SHP77 (cell line): ENCODE measurements at places on chromosomes 11 and 22.

- DNase-seq, result no peak
Measured at GRCh38 chr11:120899720-120900119, 124.2 kb upstream of the TBCEL start.

DNA sequence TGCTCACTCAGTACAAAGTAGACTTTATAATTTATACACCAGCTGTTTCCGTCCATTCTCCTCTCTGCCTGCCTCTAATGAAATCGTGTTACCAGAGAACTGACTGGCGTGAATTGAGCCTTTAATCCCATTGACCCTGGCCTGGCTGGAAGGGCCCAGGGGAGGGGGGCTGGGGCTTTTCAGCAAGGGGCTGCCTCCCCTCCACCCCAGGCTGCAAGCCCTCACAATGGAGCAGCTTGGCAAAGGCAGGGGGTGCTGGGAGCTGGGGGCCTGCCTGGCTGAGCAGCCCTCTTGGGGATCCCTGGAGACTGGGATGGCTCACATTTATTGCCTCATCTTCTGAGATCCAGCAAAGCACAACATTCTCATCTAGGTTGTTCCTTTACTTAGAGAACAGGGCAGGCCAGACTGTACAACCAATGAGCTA lies 25.8 kb upstream of the LMO1 start:
- DNase-seq, result no peak

- peak; percentile 66 for DNase-seq
Measured at GRCh38 chr22:50261615-50262459, at the start of gene MAPK12. TSS of gene MAPK12 (minus strand) at chr22:50261683. CDS start at chr22:50261509, 174 bp downstream.

DNA sequence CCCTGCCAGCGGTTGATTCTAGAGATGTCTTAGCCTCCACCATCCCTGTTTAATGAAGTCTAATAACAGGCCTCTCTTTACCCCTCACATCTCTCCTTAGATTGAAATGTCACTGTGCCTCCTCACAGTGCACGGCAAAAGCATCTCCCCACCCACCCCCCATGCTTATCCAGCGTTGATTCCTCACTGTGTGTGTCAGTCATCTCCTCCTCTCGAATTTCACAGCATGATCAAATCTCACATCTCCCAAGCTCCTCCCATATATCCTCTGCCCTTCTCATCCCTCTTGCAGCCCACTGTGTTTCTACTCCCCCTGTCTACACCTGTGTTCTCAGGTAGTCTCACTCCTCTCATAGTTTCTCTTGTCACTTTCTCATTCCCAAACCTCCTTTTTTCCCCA lies 84.6 kb downstream of the DBX1 start:
- no peak for DNase-seq

DNA sequence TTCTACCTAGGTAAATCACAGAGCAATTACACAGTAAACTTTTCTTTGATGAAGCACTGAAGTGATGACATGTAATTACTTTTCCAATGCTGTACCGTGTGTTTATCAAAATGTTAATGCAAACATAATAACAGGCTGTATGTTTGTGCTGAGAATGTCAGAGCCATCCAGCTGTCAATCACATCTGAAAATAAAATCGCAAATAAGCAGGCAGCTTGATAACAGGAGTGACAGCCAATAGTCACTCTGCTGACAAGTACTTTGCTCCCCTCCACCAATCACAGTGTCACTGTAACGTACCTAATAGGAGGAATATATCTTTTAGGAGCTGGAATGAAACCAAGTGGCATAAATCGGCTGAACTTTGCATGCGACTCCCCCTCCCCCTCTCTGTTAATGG lies 119.7 kb downstream of the KIRREL3 start:
- DNase-seq, result no peak

- DNase-seq, result no peak
Measured at GRCh38 chr11:121161349-121161917, 60.4 kb downstream of the TECTA start.

- DNase-seq, result no peak
Measured at GRCh38 chr11:9179141-9179540, 86.0 kb downstream of the DENND5A start.

DNA sequence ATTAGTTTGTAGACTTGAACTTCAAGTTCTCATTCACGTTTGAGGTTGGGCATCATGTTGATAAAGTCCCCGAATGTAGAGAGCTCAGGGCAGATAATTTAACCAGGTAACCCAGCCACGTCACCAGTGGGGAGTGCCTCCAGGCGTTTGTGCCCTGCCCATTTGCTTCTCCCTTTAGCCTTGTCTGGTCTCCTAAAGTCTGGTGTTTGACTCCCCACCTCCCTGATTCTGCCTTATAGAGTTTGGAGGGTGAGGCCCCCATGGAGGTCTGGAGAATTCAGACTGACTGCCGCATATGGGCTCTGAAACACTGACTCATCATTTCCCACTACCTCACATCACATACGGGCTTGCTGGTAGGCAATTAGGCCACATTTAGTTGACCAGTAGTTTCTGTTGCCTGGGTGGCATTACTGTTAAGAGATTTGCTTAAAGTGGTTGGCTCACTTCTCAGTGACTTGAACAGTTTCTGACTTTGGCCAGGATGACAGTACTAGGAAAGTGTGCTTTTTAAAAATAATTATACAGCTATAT lies 99.3 kb upstream of the GAL start:
- DNase-seq, result no peak

DNA sequence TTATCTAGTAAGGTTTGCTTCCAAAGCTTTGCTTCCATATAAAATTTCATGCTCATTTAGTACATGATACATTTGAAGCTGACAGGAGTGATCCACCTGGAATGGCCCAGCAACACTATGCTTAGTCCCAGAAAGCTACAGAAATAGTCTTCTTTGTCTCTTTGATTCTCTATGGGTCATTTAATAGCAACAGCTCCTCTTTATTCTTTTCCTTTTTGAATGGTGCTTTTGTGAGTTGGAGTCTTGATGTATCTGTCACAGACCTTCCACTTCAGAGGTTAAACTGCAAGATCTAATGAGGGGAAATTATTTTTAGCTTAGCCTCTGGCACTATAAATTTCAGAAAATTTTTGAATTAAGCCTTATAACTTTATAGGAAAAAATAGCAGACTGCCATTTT lies 509.5 kb downstream of the KCNA4 start:
- DNase-seq, result no peak

- DNase-seq, result no peak
Measured at GRCh38 chr11:1153105-1153950, 4.4 kb upstream of the MUC5AC start.

DNA sequence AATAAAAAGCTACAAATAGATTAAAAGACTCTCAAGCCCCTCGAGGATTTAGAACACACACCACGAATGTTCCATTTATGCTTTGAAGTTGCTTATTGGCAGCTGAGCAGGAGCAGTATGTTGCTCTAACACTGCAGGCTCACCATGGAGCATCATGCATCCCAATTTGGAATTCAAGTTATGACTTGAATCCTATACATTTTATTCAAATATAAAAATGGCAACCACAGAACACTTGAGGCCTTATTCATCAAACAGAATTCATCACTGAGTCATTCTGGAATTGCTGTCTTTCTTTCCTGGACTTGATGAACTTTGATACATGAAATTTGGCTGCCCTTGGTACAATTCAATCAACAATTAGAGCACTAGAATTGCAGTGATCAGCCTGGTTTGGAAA lies 24.5 kb upstream of the BLID start:
- no peak for DNase-seq

- DNase-seq, result no peak
Measured at GRCh38 chr11:27656806-27657483, 43.3 kb downstream of the BDNF start.

DNA sequence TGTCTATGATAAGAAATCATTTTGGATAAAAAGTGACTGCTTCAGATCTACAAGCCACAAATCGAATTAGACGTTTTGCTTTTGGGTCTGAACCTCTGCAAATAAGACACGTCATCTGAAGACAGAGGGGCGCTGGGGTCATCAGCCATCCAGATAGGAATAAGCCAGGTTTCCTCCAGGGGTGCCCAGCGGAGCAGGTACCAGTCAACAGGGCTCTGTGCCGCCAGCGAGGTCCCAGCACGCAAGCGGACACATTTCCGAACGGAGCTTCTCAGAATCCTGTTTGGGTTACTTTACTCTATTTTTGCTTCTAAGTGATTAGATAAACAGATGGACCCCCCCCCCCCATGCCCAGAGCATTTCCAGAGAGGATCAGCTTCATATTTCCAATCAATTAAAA lies 873.8 kb downstream of the BRD1 start:
- no peak for DNase-seq

- no peak for DNase-seq
Measured at GRCh38 chr22:22940961-22941605, 53.5 kb downstream of the IGLL5 start.

GRCh38 chr22:23088199-23088604 lies 17.9 kb downstream of the GNAZ start:
- no peak for DNase-seq

- DNase-seq, result no peak
Measured at GRCh38 chr11:59267196-59267595, 54.5 kb upstream of the MPEG1 start.

- no peak for DNase-seq
Measured at GRCh38 chr11:68014157-68014946, 4.2 kb downstream of the ALDH3B1 start.

DNA sequence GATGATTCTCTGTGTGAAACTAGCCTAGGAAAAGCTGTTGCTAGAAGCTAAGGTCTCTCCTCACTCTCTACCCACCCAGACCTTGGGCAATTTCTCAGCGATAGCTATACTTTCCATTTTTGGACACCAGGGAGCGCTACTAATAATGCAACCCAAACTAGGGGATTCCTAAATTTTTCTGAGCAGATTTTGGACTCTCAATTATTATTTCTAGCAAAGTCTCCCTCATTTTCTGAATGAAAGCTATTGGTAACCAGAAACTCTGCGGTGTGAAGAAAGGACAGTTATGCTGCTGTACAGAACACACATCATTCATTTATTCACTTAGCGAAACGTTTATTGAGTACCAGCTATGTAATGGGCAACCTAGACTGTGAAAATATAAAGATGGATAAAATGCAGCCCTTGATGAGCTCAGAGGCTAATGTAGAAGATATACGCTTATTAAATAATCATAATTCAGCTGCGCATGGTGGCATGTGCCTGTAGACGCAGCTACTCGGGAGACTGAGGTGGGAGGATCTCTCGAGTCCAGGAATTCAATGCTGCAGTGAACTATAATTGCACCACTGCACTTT lies 6.1 kb upstream of the STIM1 start:
- peak; percentile 8 for DNase-seq

DNA sequence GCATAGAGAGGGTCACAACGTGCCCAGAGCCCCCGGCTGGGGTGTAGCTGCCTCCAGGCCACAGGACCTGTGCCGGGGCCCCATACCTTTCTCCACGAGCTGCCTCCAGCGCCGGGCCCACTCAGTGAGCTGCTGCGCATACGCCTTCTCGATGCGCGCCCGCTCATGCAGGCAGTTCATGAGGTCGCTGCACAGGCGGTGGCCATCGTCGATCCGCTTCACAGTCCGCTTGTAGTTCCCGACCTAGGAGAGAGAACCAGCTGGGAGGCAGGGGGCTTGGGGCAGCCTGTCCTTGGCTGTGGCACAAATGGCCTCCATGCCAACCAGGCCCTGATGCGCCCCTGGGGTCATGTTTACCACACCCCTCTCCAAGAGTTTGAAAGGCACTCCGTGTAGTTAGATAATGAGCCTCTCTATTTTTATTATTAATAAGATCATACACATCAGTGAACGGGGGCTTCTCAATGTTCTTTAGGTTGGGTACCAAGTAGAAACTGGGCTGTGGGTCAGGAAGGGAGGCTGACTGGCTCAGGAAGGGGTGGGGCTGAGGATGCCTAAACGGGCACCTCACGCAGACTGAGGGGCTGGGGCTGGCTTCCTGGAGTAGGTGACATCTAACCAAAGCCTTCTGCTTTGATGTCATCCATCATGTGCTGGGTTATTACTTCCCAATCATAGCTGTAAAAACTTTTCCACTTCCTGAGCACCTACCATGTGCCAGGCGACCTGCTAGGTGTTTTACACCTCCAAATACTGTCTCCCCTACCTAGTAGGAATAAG lies 36.5 kb upstream of the ARFGAP3 start:
- DNase-seq, result no peak

DNA sequence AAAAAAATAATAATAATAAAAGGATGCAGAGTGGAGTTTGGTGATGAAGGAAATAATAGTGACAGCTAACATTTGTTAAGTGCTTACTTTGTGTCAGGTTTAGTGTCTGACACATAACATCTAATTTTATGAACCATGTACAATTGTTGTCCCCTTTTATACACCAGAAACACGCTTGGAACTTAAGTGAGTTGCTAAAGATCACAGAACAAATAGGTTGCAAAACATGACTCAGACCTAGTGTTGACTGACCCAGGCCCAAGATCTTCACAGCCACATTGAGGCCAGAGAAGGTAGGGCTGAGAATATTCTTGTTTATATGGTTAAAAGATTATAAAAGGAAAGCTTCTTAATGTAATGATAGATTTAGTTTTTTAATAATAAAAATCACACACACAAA lies 25.6 kb upstream of the TMEM135 start:
- no peak for DNase-seq

DNA sequence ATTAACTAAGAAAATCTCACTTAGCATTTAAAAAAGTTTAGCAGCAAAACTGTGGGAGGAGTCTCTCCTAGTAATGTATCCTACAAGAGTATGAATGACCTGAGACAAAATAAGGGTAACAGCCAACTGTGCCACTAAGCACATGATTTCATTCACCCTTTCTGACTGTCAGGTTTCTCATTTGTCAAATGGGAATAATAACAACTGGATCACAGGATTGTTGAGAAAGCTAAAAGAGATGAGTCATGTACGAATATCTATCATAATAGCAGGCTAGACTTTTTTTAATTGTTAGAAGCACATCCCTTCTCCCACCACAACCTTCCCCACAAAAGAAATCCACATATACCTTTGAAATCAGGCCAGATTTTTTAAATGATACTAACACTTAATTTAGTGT lies 39.5 kb downstream of the MTMR2 start:
- no peak for DNase-seq

- no peak for DNase-seq
Measured at GRCh38 chr11:78262238-78262637, 73.5 kb downstream of the USP35 start.

DNA sequence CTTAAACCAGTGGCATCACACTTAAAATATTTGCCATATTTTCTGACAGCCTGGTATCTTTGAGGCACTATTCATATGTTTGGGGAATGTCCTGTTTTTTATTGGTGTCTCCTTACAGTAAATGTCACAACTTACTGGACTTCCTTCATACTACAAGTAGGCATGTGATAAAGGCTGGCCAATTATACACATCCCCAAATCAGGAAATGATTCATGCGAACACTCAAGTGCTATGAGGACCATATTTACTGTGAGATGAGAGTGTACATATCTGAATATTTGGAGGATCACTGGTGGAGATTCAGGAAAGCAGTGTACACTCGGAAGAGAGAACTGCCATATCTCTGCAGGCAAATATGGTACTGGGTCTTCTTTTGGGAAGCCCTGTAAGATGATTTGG lies 913.8 kb upstream of the CHORDC1 start:
- peak; percentile 2 for DNase-seq

- DNase-seq, result no peak
Measured at GRCh38 chr11:126601136-126601535, 245.7 kb downstream of the ST3GAL4 start.

- DNase-seq, result peak; percentile 40
Measured at GRCh38 chr11:76419896-76420295, 24.9 kb upstream of the EMSY start.
